A549 (cell line): ENCODE measurements at places on chromosomes 4 and X.

- no peak for DNase-seq
These were observed 5.7 kb upstream of the CPZ start for GRCh38 chr4:8586671-8587468.

GRCh38 chr4:173466101-173466500, 63.9 kb downstream of the HAND2 start:
- DNase-seq: no peak

DNA sequence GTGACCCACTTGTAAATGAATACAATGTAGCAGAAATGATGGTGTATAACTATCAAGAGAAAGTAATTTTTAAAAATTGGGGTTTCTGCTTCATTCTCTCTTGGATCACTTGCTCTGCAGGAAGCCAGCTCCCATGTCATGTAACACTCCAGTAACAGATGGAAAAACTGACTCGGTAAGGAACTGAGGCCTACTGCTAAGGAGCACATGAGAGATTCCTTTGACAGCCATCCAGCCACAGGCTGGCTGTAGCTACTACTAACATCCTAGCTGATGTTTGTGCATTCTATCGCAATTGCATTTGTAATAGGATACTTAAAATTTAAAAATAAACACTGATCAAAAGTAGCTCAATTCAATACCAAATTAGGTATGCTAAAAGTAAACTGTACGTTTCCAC, 102.3 kb upstream of the MAB21L2 start:
- DNase-seq: no peak

- peak; percentile 45 for DNase-seq
These were observed 338.1 kb downstream of the BCOR start for GRCh38 chrX:39759526-39760224.

GRCh38 chr4:119299741-119300100, 22.2 kb downstream of the FABP2 start:
- no peak for DNase-seq

GRCh38 chrX:101370888-101371504, 15.0 kb downstream of the BTK start:
- DNase-seq: no peak

GRCh38 chr4:170464614-170465197, 374.9 kb upstream of the AADAT start:
- no peak for DNase-seq

DNA sequence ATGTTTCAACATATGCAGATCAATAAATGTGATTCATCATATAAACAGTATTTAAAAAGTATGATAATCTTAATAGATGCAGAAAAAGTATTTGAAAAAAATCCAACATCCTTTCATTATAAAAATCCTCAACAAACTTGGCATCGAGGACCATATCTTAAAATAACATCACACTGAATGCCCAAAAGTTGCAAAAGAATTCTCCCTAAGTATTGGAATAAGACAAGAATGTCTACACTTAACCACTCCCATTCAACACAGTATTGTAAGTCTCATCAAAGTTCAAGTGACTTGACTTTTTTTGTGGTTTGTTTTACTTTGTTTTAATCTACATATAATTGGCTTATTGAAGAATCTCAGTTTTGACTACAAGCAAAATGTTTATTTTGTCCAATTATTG, 779.0 kb upstream of the SLIT2 start:
- no peak for DNase-seq

DNA sequence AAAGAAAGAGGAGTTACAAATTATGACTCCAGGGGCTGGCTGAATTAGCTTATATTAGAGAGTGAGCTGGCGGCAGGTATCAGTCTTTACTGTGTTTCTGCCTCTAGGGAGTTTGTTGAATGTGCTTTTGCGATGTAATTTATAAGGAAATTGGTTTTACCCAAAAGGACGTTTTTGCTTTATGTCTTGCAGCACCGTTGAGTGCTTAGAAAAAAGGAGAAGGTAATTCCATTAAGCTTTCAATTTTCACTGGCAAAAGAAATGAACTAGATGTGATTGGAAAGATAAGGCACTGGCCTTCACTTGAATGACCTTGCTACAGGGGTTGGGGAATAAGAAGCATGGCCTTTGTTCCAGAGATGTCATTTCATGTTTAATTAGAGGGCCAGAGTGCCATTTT, 74.9 kb upstream of the CBR4 start:
- DNase-seq: no peak

- no peak for DNase-seq
These were observed 30.6 kb downstream of the TRIM2 start for GRCh38 chr4:153234885-153235284.

GRCh38 chr4:138663883-138664282, 351.7 kb upstream of the NOCT start:
- no peak for DNase-seq

GRCh38 chrX:65696613-65697012, 29.2 kb downstream of the MSN start:
- DNase-seq: no peak

DNA sequence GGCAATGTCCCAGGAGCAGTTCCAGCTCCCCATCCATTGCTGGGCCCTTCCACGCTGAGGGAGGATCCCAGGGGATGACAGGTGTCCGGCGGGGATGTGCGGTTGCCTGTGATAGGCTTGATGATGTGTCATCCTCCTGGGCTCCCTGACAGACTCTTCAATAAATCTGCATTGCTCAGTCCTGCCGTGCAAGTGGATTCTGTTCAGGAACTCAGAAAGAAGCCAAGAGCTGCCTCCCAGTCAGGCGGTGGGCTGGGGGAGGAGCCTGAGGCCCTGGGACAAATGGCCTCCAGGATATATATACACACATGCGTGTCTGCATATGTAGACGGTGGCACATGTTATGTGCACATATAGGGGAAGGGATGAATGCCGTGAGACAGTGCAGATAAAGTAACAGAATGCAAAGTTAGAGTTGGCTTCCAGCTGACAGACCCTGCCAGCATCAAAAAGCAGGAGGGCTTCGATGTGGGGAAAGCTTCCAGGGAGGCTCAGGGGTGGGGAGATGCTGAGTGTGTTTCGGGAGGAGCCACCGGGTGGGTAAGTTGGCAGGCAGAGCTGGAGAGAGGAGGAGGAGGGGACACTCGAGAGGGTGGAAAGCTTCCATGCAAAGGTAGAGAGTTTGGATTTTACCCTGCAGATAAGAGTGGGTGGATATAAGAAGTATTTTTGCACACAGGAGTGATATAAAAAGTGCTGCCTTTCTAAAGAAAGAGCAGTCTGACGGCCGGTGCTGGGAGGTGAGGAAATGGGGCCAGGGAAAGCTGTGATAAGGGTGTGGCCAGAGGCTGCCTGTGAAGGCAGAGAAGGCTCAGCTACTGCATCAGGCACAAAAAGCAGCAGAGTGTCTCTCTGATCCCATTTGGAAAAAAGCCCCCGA, 28.5 kb upstream of the CRMP1 start:
- DNase-seq: no peak

DNA sequence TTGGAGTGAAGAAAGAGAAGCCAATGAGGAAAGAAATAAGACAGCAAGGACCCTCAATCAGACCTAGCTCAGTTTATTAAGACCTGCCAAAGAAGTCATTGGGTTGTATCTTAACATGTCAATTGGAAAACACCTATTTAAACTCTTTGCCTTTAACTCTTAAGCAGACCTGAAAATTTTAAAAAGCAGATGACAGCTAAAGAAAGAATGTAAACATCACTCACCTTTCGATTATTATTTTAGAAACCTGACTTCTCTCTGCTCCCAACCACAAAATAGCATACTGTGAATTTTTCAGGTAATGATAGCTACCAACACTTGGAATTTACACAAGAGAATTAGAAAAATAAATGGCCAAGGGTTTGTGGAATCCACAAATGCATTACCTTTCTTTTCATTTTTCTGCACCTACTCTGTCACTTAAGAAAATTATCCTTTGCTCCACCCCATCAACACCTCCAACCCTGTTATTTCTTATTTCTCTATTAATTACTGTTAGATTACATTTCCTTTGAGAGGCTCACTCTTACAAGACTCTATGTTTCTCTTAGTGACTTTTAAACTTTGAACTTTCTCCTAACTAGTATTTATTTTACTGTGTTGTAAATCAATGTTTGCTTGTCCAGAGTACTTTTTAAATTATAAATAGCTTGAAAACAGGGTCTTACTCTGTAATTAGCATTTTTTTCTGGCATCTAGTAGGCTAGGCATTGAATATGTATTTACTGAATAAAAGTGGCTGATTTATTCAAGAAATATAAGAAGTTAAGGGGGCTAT, 765 bp upstream of the SULT1E1 start:
- no peak for DNase-seq

- DNase-seq: no peak
These were observed 147.5 kb downstream of the GATB start for GRCh38 chr4:151613290-151613689.

GRCh38 chr4:20638825-20639224, 61.4 kb upstream of the PACRGL start:
- DNase-seq: no peak

DNA sequence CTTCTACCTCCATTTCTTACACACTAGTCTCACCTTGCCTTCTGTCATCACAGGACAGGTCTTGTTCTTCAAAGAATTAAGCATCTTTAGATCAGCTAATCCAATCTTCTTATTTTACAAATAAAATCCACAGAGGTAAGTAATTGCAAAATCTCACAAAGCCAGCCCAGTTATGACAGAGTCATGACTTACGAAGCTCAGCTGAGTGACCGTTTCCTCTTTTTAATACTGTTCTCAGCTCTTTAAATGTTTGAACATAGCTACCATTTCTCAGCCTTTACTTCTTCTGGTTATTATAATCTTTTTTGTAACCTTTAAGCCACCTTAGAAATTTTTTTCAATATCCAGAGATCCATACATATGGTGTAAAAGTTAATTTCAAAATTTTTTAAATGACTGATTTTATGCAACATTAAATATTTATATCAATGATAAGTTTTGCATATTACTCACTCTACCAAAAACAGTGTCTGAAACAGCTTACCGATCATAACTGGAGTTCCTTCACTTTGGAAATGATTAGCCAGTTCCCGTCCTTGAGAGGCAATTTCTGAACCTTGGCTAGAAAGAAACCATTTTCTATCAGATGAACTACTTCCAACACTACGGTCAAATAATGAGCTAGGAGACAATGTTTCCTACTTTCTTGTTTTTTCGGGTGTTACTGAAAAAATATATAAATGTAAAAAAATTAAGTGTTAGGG, 8.8 kb downstream of the ANKRD37 start:
- DNase-seq: no peak

- DNase-seq: no peak
These were observed 40.4 kb downstream of the UNC5C start for GRCh38 chr4:95508421-95508820.

DNA sequence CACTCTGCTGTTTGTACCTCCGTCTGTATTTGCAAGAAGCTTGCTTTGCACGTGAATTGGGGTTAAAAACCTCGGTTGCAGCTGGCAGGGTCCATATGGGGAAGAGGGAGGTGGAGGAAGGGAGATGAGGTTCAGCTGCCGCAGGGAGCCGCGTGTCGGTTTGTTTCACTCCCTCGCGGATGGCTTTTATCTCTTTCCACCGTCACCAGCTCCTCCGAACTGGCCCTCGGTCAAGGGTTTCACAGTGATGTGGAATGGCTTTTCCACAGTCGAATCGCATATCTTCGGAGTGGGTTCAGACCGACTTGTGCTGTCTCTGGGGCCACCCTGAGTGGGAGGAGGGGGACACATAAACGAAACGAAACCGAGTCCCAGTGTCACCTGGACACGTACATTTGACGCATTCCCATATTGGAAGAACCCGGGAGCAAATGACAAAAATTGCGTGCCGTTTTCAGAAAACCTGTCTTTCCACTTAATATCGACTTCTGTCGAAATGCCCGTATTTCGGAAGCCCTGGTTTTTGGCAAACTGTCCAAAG, 929 bp downstream of the ZBTB33 start:
- DNase-seq: peak; percentile 12

- DNase-seq: no peak
These were observed 82.0 kb downstream of the USP46 start for GRCh38 chr4:52576961-52577623.

- no peak for DNase-seq
These were observed 3.0 kb upstream of the XG start for GRCh38 chrX:2748815-2749188.

GRCh38 chr4:70927502-70928137, 25.5 kb downstream of the MOB1B start:
- no peak for DNase-seq

GRCh38 chr4:177802661-177803060, 360.4 kb upstream of the AGA start:
- DNase-seq: no peak

GRCh38 chr4:156659570-156659969, 312.0 kb downstream of the PDGFC start:
- no peak for DNase-seq

GRCh38 chrX:48835524-48836329, at the start of gene PCSK1N:
Gene PCSK1N (minus strand): TSS chrX:48835610. CDS start chrX:48835532, 78 bp downstream.
- peak; percentile 49 for DNase-seq

GRCh38 chr4:13523105-13523477, 21.2 kb downstream of the NKX3-2 start:
- no peak for DNase-seq

- peak; percentile 93 for DNase-seq
These were observed 47.7 kb downstream of the DDX3X start for GRCh38 chrX:41381685-41382084.

GRCh38 chrX:155333544-155334100, 792 bp downstream of the CLIC2 start:
- no peak for DNase-seq

GRCh38 chr4:164012396-164013027, 518.0 kb downstream of the TMA16 start:
- DNase-seq: peak; percentile 10

DNA sequence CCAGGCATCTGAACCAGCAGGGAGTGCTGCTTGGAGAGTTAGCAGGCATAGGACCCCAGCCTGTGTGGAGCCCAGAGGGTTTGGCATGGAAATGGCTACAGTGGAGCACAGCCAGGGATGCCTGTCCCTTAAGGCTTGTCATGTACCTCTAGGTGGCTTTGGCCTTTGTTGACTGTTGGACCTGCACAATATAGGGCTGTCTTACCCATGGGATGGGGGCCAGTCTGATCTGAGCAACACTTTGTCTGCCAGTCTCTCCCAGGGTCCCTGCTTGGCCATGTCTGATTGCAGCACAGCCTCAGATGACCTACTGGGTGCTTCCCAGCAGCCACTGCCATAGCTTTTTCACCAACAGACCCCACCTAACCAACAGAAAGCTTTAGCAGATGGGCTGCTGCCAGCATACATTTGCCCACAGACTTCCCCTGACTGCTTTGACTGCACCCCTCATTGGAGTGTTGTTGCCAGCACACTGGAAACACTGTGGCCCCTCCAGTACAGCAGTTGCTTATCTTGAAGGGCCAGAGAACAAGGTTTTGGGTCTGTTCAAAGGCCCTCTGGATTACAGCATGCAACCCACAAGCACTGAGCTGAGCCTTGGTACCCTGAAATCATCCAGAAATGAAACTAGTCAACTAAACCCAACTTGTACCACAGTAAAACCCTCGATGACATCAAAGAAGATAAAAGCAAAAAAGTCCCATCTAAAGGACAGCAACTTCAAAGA, 22.1 kb downstream of the ANAPC10 start:
- DNase-seq: no peak

DNA sequence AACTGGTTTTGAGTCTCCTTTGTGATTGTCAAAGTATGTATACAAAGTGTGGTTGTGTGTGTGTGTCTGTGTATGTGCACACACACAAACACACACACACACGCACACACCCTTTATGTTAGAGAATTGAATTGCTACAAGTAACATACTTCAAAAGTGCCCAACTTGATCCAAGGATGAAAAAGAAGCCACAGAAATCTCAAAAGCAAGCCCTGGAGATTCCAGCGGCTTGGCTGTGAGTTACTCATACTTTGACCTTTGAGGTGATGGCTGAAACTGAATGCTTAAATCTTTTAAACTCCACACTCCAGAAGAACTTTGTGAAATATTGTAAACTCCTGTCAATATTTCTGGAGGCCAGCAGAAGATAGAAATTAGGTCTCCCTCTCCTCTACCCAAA, 168.4 kb upstream of the NRK start:
- no peak for DNase-seq
